ENCODE measurements at places on chromosomes 13 and 19.

GRCh38 chr19:38736036-38736412 is 8.2 kb downstream of the CAPN12 start:
- no peak for DNase-seq

DNA sequence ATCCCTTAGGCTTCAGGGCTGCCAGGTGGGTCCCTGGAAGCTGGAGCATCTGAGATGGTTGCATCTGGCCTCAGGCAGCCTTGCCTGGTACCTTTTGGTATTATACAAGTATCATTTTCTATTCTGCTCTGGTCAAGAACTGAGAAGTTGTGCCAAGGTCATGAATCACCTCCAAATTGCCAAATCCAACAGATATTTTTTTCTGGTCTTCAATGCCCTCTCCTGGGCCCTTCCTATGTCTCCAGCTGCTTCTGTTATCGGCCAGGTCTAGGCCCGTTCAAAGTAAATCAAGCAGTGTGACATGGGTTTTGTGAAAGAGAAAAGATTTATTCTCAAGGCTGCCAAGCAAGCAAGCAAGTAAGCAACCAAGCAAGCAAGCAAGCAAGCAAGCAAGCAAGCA is 271.1 kb upstream of the MAB21L1 start:
- DNase-seq = no peak

DNA sequence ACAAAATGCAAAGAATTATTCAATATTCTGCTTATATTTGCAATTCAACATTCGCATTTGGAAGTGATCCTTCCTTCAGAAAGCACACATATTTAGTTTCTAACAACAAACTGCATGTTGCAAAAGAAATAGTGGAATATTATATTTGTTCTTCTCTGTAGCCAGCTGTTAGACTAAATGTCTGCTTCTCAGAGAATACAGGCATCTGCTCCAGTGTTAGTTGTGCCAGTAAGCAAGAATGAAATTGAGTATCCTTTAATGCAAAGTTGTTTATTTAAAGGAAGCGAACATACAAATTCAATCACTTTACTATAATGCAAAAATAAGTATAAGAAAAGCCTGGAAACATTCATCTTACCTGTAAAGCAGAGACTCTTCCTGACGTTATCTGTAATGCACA is 663 bp downstream of the SLITRK6 start:
- DNase-seq = no peak

GRCh38 chr13:67076378-67076777 is 153.8 kb downstream of the PCDH9 start:
- DNase-seq = no peak

DNA sequence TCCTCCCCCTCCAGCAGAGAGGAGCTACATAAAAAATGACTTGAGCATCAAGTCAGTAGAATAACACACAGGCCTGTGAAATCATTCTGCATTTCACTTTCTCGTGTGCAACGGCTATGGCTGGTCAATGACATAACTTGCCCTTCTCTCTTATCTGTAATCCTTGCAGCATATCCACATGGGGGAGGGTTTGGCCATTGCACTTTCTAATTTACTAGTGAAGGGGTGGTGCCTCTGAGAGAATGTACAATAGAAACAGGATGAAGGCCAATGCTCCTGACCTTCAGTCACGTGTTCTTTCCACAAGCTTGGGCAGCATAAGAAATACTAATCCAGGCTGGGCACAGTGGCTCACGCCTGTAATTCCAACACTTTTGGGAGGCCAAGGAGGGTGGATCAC is 641.0 kb upstream of the ARGLU1 start:
- DNase-seq = no peak
